Ascending aorta (tissue), 2 donors: ENCODE measurements at places on chromosomes 2 and 18. TPM values are rescaled to one million over a fixed set of nuclear protein-coding genes. Genes with fewer than 3 reads are reported as not detected.

DNA sequence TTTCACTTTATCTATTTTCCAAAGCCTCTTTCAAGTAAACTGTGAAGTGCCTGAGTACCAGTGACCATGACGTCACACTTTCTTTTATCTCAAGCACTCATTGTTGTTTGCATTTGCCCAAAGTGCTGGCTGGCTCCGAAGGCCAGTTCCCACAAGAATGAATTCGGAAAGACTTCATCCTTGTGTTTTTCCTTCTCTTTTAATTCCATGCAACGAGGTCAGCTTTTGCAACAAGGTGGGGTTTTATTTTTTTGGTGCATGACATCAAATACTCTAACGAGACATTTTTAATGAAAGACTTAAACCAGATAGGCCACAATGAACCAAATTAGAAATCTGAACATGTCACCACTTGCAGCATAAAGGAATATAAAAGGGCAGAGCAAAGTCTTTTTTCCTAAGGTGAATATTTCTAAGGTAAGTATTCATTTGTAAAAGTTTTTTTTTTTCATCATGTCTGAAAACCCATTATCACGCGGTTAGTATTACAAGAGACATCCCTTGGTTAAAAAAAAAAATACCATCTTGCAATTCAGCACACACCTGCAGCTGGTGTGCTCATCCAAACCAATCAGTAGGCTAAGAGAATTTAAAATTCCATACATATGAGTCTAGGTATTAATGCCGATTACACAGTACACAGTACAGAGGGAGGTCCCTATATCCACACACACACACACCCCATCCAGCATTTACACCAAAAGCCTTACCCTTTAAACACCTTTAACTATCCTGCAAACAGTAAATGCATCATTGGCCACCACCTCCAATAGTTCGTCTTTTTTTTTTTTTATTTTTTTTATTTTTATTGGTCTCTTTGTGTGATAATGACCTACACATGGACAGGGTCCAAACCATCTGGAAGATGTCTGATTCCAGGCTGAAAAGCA is 2.3 kb downstream of the ARL4C start:
- H3K27ac ChIP-seq: no peak overlapping the region
- no peak for DNase-seq
- H3K4me1 ChIP-seq: peaks cover 9% of the 10 kb centered on the region

GRCh38 chr2:114083717-114084387 is 194.0 kb downstream of the ACTR3 start:
- no peak overlapping the region for H3K27ac ChIP-seq
- H3K36me3 ChIP-seq: no peaks in the 10 kb centered on the region
- no peaks in the 10 kb centered on the region for H3K4me1 ChIP-seq
- H3K27me3 ChIP-seq: no peaks in the 10 kb centered on the region

Gene PHLPP1
- 9.8 TPM for total RNA-seq

Gene WIPF1
- 26.1 TPM for total RNA-seq

Gene TMEM178A
- 29.5 TPM for total RNA-seq

Gene TMEM237
- total RNA-seq: 8.4 TPM
